ENCODE measurements at places on chromosomes 2 and 18. TPM values are rescaled to one million over a fixed set of nuclear protein-coding genes. Genes with fewer than 3 reads are reported as not detected.

The PLCD4 gene
- total RNA-seq: 12.0 TPM

The CHRND gene
- total RNA-seq: not detected

The VAMP5 gene
- 42.5 TPM for total RNA-seq

The SP140 gene
- total RNA-seq: 7.4 TPM

The UNC50 gene
- 25.8 TPM for total RNA-seq

The PROM2 gene
- 70.5 TPM for total RNA-seq

The CNGA3 gene
- total RNA-seq: not detected

The SERPINB12 gene
- 20.1 TPM for total RNA-seq

The ABCG8 gene
- total RNA-seq: not detected

The HAAO gene
- total RNA-seq: 5.9 TPM

The CIAO1 gene
- total RNA-seq: 92.6 TPM

The FBLN7 gene
- 11.5 TPM for total RNA-seq

The LYPD6B gene
- total RNA-seq: 10.1 TPM

Data from vagina (tissue), 2 donors.